ENCODE measurements at places on chromosomes 7 and 10.
A peak's percentile ranks its signal among the peaks of the same experiment; 100 is the strongest.

DNA sequence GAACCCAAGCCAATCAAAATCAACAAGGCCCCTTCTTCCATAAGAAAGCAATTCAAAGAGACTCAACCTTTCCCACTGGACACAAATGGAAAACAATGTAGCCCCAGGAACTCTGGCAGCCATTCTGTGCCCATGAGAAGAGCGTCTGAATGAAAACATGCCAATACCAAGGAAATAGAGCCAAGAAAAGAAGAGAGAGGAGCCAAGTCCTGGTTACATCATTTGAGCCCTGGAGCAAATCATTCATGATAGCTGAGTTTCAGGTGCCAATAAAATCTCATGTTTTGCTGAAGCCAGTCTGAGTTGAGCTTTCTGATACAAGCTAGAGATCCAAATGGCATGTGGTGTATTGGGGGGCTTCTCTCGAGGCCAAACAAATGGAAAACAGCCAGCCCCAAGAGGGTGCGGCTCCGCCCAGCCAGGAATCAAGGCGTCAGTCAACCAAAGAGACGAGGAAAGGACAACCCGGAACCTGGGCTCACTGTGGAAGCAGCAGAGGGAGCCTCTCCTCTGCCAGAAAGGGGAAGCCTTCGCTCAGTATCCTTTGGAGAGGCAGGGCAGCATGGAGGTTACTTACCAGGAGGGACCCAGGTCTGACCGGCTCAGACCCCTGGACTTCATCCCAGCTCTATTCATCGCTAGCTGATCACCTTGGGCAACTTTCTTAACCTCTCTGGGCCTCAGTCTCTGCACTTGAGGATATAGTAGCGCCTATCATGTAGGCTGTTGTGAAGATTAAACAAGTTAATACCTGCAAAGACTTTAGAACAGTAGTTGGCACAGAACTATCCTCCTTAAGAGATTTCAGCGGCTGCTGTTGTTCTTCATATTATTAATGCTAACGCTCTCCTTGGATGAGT, 61.8 kb downstream of the OAT start:
- no peak for DNase-seq

- DNase-seq: no peak
These were observed 6.4 kb downstream of the USP54 start for GRCh38 chr10:73584737-73585136.

- no peak for DNase-seq
These were observed 66.0 kb downstream of the SLC25A40 start for GRCh38 chr7:87810130-87810529.

- DNase-seq: no peak
These were observed 252.1 kb upstream of the KMT2E start for GRCh38 chr7:104761892-104762291.

DNA sequence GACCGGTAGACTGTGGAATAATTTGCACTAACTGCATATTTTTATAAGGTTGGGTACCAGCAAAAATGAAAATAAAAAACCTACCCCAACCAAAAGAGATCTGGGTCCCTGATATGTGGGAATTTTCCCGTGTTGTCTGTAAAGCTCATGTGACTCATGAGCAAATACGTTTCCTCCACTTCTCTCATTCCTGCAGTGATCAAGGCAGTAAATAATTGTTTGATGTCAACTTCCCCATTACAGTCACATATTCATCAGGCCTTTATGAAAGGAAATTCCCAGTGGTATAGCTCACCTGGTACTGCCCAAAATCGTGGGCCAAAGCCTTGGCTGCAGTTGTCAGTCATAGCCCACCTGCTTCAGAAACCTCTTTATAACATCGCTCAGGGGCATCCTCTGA, 166.0 kb upstream of the ANK3 start:
- no peak for DNase-seq

DNA sequence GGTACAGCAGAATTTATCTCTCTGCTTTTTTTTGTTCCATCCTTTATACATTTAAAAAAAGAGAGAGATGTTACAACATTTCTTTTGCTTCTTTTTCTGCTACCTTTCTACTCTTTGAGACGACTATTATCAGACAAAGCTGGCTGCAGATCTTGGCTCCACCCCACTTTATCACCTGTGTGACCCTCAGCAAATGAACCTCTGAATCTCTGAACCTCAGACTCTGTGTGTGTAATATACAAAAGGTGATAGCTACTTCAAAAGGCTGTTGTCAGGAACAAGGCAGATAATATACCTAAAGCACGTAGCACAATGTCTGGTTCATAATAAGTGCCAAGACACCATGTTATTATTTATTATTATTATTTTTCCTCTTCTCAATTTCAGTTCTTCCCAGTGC, 32.6 kb upstream of the UBE2D1 start:
- no peak for DNase-seq

DNA sequence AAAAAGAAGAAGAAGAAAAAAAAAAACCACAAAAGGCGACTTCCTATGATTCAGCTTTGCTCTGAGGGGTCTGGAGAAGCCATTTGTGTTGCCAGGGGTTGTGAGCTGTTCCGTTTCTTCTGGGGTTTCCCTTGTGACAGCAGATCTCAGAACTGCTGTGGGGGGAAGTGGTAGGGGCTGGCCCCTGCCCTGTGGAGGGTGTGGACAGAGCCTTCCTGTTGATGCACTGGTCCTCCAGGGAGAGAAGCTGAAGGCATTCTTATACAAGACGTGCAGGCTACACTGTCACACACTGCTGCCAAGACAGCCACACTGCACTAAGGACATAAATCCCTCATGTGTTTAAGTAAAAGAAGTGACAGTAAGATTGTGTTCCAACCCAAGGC, 17.3 kb upstream of the CSGALNACT2 start:
- peak; percentile 63 for DNase-seq

DNA sequence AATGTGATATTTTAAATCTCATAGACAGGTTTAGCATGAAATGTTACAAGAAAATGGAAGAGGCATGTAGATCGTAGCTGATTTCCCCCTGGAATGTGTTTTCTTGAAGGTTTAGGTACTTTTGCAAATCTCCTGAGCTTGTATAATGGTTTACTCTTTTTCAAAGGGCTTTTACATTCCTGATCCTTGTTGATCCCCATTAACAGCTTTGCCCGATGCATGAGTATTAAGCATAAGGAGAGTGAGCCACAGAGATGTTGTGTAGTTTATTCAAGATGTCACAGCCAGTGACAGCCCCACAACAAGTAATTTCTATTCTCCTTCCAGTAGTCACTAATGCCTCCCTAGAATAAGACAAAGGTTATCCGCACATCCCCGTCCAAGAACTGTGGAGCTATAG, 103.7 kb downstream of the SKIDA1 start:
- DNase-seq: no peak

DNA sequence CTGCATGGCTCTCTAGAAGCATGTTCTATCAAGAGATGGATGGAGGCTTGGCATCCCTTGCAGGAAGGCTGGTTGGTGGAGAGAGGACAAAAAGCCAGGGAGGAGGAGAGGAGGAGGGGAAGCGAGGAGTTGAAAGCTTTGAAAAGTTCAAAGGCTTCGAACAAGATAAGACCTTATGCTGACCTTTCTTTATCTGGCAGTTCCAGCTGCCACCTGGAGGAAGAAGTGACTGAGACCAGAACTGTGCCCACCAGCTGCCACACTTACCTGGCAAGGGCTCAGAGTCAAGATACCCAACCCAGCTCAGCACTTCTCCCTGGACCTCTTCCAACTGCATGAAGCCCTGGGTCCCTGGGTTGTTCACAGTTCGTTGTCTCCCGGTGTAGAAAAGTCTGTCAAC, 14.8 kb downstream of the CCL24 start:
- DNase-seq: no peak

GRCh38 chr7:41874201-41874785, 171.4 kb upstream of the INHBA start:
- DNase-seq: no peak

DNA sequence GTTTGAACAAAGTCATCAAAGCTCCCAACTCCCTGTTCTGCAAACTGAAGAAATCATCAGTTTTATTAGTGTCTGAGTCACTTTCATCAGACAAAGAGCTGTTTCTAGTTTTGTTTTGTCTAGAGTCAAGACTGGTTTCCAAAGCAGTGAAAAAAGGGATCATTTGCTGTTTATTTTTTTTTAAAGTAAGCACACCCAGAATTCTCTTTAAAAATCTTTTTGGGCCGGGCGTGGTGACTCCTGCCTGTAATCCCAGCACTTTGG, 972.0 kb upstream of the CELF2 start:
- no peak for DNase-seq

DNA sequence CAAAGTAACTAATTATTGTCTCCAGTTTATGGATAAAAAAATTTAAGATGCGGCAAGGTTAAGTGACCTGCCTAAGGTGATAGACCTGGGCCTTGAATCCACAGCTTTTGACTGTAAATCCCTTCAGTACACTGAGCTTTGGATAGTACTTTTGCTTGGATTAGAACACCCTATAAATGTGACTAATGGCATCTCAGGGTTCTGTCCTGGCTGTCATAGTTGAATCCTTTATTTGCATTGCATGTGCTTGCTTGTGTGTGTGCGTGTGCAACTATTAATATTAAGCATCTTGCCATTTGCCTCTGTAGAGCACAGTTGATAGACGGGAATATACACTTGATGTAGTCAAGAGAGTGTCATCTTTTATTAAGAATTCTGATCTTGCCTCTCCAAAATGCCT, 228.0 kb downstream of the AUTS2 start:
- no peak for DNase-seq

DNA sequence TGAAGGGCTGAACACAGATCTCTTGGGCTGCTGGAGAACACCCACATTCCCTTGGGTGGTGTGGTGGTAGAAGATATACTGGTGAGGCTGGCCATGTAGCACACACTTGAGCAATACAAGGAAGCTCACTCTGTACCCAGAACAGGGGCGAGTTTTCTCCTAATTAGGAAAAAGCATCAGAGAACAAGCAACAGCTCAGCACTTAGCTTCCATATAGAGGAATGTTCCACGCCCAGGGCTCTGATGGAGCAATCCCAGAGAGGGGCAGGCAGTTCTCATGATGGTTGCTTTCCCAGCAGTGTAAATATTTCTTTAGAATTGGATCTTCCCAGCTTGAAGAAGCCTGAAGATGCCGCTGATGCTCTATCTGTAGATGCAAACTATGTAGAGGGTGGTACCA, 21.0 kb upstream of the PNLIP start:
- DNase-seq: no peak

GRCh38 chr10:4947635-4948596, 15.3 kb upstream of the AKR1C1 start:
- DNase-seq: no peak

DNA sequence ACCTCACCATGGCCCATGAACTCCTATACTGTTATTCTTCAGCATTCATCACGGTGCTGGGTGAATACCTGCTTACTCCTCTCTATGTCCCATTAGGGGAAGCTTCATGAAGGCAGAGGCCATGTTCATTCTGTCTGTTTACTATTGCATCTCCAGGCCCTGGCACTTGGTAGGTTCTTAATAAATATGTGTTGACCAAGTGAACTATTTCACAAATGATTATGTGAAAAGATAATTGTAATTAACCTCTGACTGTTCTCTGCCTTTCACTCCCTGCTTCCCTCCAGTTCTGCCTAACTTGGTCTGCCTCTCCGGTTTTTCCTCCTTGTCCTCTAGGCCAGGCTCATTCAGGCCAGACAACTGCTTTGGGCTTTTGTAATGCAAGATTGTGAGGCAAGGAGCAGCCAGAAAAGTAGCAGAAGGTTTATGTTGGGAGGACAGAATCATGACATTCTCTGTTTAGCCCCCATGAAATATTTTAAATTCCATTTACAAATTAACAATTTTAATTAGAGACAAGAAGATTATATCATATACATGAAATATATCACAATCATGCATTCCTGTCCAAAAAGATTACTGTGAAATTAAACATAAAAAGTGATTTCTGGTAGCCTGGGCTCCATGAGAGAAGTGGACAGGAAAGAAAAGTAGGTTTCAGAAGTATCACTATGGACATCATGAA, 42.1 kb upstream of the PLXNA4 start:
- no peak for DNase-seq

DNA sequence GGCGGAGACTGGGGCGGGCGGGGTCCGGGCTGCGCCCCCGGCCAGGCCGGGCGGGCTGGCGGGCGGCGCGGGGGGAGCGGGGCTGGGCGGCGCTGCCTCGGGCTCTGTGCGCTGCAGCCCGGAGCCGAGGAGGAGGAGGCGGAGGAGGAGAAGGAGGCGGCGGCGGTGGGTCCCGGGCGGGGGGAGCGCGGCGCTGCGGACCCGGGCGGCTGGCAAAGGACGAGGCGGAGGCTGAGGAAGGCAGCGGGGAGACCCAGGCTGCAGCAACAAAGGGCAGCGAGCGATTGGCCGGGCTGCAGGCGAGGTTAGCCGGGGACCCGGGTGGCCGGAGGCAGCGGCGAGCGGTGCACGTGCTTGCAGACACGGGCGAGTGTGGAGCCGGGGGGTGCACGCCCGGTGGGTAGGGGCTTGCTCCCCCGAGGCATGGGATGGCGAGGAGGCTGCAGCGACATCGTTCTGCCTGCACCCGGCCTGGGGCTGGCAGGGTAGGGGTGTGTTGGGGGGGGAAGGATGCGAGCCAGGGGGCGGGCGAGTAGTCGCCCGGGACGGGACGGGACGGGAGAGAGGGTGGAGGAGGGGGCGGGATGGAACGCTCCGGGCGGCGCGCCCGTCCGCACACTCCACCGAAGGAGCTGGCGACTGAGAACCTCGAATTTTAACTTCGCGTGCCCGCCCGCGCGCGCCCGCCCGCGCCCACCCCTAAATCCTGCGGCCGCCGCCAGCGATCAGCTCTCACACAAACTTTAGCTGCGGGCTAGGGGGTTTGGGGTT, 844 bp upstream of the KAT6B start:
- DNase-seq: peak; percentile 70

DNA sequence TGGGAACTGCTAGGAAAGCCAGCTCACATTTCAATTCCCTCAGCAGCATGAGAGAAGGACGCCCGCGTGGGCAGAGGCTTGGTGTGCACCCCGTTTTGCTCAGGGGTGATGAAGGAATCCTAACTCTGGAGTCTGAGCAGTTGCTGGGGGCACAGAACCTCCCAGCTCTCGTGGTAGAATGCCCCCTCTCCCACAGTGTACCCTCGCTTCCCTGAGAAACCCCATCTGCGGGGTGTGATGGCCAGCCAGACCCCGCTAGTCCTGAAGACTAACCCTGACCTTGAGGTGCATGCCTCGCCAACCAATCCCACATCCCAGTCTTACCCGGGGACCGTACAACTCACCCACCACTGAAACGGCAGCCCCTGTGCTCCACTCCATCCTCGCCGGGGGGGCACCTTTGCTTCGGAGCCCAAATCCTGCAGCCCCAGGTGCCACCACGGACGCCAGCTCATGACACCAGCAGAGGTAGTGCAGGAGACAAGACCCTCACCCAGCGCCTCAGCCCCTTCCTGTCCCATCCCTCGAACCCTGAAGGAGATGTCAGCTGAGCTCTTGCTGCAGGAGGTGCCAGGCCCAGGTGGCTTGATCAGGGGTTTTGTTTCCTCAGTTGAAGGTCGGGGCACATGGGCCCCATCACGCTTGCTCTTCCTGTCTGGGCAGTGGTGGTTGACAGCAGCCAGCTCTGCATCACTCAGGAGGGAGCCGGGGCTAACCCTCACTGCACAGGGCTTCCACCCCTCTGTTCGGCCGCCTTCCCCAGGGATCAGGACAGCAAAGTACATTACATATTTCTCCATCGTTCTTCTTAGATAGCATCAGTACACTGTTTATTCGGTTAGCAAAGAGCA, 236.5 kb downstream of the MGMT start:
- DNase-seq: no peak

GRCh38 chr10:76411729-76412435, 980.5 kb downstream of the LRMDA start:
- no peak for DNase-seq
